ENCODE measurements at places on chromosomes 5 and 9.

GRCh38 chr9:12851341-12852090 lies 76.7 kb downstream of the LURAP1L start:
- no peak for DNase-seq

GRCh38 chr5:150616024-150616470 lies 24.4 kb upstream of the SYNPO start:
- no peak for DNase-seq

- DNase-seq, result peak; percentile 57
Observed at GRCh38 chr9:133428617-133429101, 6.5 kb downstream of the ADAMTS13 start.

GRCh38 chr9:98775831-98776441 lies 20.4 kb downstream of the ANKS6 start:
- peak; percentile 73 for DNase-seq

DNA sequence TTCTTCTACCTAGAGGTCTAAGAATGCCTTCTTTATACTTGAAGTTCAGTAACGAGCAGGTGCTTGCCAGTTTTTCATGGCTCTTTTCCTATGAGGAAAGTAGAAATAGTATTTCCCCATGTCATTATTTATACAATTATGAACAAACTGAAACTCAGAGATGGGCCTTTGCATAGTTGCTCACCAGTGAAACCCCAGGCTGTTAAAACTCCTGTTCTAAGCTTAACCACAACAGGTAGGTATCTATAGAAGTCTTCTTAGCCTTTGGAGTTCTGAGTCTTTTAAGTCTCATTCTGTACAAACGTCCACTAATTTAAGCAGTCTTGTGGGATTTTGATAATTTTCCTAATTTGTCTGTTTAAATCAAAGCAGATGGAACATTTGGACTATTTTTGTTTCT lies 90.1 kb downstream of the STARD4 start:
- no peak for DNase-seq

DNA sequence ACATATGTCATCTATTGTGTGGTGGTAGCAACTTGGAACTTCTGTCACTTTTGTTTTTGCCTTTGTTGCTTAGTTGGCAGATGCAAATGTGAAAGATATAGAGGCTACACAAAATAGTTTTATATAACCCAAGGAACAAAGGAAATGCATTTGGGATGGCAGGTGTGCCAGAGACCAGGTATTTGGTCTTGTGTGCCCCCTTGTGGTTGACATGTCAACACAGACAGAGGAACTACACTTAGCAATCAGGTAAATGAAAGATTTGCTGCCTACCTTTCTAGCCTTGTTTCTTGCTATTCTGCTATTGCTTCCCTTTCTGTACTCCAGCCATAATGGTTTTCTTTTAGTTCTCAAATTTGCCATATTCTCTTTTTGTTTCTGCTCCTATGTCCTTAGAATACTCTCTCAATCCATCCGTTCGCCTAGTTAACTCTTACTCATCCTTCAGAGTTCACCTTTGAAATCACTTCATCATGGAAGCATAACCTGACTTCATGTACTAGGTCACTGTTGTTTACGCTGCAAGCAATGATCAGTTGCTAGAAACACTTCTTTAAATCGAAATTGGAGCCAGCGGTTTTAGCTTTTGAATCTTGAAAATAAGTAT lies 119.5 kb downstream of the TRPM3 start:
- DNase-seq, result peak; percentile 52

GRCh38 chr5:41127967-41128690 lies 57.0 kb upstream of the MROH2B start:
- DNase-seq, result no peak

GRCh38 chr9:123318202-123318601 lies 37.8 kb upstream of the CRB2 start:
- no peak for DNase-seq

DNA sequence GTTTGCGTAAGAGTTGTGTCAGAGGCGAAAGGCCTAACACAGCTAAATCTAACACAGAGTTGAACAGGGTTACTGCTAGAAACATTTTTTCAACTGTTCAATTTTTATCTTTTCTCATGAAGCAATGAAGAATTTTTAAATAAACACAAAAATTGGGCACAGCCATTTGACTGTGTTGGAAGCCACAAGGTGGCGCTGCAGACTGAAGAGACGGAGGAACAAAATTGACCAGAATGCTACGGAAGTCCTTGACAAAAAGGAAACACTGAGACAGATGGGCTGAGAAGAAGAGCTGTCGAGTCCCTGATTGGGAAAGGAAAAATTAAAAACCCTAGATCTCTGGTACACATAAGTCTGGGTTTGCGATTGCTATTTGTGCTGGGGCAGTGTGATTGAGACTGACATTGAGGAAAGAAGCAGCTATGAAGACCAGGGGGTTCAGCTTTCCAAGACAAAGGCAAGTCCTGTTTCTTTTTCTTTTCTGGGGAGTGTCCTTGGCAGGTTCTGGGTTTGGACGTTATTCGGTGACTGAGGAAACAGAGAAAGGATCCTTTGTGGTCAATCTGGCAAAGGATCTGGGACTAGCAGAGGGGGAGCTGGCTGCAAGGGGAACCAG lies at the start of gene PCDHB9:
Gene PCDHB9, plus strand, starts transcription at position 265 of the 616 bp plus-strand sequence. Its CDS starts 158 bp downstream, at position 423.
- DNase-seq, result no peak

DNA sequence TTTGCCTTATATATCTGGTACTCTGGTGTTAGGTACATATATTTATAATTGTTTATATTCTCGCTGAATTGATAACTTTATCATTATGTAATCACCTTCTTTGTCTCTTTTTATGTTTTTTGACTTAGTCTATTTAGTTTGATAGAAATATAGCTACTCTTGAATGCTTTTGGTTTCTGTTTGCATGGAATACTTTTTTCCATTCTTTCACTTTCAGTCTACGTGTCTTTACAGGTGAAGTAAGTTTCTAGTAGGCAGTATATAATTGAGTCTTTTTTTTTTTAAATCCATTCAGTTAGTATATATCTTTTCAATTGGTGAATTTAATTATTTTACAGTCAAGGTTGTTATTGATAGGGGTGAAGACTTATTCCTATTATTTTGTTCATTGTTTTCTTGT lies 131.7 kb downstream of the PSAT1 start:
- DNase-seq, result no peak

GRCh38 chr9:87249029-87249428 lies 248.6 kb upstream of the DAPK1 start:
- peak; percentile 67 for DNase-seq

DNA sequence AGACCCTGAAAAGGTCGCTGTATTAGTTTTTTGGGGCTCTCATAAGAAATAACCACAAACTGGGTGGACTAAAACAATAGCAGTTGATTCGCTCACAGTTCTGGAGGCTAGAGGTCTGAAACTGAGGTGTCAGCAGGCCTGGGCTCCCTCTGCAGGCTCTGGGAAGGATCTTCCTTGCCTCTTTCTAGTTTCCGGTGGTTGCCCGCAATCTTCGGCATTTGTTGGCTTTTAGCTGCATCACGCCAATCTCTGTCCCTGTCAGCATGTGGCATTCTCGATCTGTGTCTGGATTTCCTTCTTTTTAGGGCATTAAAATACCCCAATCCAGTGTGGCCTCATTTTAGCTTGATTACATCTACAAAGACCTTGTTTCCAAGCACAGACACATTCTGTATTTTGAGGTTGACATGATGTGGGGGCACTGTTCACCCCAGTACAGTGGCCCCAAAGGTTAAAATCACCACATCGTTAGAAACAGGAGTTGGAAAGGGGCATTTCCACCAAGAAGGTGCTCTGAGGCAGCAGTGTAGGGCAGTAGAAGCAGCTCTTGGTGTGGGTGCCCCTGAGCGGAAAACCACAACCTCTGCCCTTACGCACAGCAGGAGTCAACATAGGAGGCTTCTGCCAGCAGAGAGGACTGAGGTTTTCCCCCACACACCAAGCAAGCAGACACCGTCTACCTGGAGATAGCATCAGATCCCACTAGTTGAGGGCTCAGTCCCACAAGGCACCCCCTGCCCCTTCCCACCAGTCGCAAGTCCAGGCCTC lies 13.5 kb downstream of the ZNF79 start:
- DNase-seq, result no peak

- DNase-seq, result no peak
Observed at GRCh38 chr5:1642221-1642620, 118.5 kb upstream of the LPCAT1 start.

GRCh38 chr5:2184563-2185540 lies 302.1 kb upstream of the IRX4 start:
- no peak for DNase-seq

- no peak for DNase-seq
Observed at GRCh38 chr5:44801992-44802391, 6.8 kb upstream of the MRPS30 start.

DNA sequence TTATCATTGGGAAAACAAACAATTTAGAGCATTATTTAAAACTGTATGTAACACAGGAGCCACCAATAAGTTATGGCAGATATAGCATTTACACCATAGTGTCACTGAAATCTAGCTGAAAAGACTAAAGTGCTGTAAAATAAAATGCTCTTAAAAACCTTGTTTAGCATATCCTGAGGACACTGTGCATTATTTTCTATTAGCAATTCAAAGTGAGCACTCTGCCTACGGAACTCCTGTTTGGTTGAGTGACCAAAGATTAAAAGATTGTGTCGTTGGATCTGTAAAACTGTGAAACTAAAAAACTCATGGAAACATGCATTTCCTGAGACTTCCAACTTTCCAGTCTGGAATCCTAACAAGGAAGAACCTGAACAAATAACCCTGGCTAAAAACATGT lies 95.9 kb upstream of the C6 start:
- DNase-seq, result no peak

- no peak for DNase-seq
Observed at GRCh38 chr9:86443992-86444391, 89.8 kb upstream of the TUT7 start.

DNA sequence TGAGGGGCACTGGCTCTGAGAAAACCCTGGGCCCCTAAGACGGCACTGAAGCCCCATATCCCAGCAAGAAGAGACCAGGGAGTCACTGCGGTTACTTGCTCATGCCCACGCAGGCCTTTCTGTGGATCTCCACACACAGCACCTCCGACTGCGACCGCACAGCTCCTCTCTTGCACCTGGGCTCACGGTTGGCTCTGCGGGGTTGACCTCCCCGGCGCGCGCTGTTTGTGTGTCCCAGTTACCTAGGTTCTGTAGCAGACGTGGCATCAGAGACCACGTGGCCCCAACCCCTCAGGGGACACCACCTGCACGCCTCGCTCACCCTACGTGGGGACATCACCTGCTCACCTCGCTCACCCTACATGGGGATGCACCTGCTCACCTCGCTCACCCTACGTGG lies 12.7 kb downstream of the LPCAT1 start:
- no peak for DNase-seq

GRCh38 chr5:148569948-148570347 lies 84.4 kb downstream of the HTR4 start:
- peak; percentile 16 for DNase-seq

DNA sequence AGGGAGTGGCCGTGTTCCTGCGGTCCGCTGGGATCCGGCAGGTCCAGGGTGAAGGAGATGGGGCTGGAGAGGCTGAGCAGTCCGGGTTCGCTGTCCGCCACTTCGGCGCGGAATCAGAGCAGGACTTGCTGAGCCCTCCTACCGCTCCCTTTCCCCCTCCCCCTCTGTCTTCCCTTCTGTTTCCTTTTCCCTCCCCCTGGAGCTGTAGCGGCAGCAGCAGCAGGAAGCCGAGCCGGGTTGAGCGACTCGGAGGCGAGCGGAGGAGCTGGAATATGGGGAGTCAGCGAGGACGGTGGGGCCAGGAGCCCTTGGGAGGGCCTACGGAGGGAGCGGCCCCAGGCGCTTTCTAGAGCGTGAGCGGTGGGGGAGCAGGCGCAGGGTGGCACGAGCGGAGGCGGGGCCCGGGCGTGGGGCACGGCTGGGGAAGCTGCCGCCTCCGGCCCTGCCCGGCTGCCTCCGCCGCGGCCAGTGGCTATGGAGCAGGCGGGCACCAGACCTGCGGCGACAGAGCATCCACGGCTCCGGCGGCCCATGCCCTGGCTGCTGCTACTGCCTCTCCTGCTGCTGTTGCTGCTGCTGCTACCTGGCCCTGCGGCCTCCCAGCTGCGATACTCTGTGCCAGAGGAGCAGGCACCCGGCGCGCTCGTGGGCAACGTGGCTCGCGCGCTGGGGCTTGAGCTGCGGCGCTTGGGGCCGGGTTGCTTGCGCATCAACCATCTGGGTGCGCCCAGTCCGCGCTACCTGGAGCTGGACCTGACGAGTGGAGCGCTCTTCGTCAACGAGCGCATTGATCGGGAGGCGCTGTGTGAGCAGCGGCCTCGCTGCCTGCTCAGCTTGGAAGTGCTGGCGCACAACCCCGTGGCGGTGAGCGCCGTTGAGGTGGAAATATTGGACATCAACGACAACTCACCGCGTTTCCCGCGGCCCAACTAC lies at the start of gene PCDHAC2:
Gene PCDHAC2, plus strand, starts transcription at position 184 of the 933 bp plus-strand sequence. Its CDS starts 291 bp downstream, at position 475.
- DNase-seq, result peak; percentile 62

- no peak for DNase-seq
Observed at GRCh38 chr5:158383486-158383885, 524.5 kb upstream of the CLINT1 start.

- no peak for DNase-seq
Observed at GRCh38 chr5:110909415-110909814, 162.1 kb upstream of the TSLP start.

All from RWPE1 (cell line).